ENCODE measurements at places on chromosomes 7 and 10. TPM values are rescaled to one million over a fixed set of nuclear protein-coding genes. Genes with fewer than 3 reads are reported as not detected.

The GALNT17 gene
- 7.8 TPM for polyA plus RNA-seq

The ICA1 gene
- 36.8 TPM for polyA plus RNA-seq

The TTYH3 gene
- 8.1 TPM for polyA plus RNA-seq

The LRRC17 gene
- polyA plus RNA-seq = 6.2 TPM

The ARHGAP22 gene
- polyA plus RNA-seq = 1.4 TPM

The EIF5AL1 gene
- polyA plus RNA-seq = 0.45 TPM

The IDI2 gene
- 0.23 TPM for polyA plus RNA-seq

The ACHE gene
- 11.3 TPM for polyA plus RNA-seq

The TLL2 gene
- polyA plus RNA-seq = 1.9 TPM

The FASTK gene
- 133 TPM for polyA plus RNA-seq

The UCN3 gene
- polyA plus RNA-seq = not detected

Data from right cardiac atrium (tissue), 5 donors.